ENCODE measurements at places on chromosomes 5 and 9.
A peak's percentile ranks its signal among the peaks of the same experiment; 100 is the strongest.

DNA sequence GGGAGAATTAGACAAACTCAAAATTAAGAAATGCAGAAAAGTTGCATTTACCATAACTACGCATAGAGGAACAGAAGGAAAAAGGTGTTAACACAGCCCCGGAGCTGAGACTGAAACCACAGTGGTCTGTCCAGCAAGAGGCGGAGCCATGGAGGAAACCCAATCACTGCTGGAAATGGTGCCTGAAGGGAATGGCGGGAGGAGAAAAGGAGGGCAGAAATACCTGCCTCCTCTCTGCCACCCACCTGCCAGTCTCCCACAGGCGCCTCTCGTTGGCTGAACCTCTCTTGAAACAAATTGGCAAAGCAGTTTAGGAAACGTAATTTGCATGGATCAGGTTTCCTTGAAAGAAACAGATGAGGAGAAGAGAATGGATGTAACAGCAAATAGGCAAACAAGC lies 9.7 kb upstream of the PRKACG start:
- DNase-seq = no peak

DNA sequence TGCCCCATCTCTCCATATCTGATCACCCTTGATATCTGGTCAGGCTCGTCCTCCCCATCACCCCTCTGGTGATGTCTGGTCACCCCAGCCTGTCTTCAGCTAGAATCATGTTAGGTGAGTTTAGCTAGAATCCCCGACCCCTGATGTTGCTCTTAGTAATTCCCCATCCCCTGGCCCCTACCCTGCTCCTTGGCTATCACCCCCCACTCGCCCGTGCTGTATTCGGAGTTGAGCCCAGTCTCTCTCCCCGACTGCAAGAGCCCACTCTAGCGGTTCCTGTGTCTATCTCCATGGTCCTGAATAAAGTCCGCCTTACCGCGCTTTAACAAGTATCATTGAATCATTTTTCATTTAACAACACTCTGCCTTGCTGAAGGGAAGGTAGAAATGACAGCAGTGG lies 33.7 kb downstream of the ADAMTS2 start:
- no peak for DNase-seq

DNA sequence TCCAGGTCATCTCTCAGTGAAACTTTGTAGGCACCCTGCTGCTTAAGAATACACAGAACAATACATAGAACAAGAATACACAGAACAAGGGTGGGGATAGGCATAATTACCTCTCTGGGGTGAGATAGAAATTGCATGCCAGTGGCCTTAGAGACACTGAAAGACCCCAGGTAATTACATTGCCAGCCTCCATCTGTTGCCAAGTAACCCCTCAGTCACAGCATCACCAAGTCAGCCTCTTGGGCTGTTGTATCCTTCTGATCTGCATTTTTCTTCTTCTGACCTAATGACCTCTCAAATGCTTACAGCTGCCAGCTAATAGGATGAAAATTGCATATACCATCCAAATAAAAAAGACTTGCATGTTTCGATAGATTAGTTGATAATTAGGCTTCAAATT lies 167.7 kb downstream of the GRIA1 start:
- no peak for DNase-seq

DNA sequence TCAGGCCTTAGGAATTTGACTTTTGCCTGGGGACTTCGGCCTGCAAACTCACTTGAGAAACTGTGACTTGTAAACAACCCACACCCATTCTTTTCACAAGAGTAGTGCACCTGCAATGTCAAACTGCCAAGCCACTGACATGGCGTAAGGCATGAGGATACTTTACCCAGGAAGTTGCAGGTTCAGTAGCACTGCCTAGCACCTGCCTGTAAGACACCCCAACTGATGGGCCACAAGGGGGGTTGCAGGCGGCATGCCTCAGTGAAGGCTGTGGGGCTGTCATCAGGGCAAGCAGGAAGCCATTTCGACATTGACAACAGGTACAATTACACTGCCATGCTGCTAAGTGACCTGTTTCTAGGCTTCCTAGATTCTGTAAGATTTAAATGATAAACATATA lies 41.3 kb upstream of the RASGEF1C start:
- no peak for DNase-seq

- DNase-seq = no peak
These were observed 75.5 kb downstream of the NLN start for GRCh38 chr5:65797481-65797880.

GRCh38 chr5:172800088-172800551 lies 29.1 kb upstream of the DUSP1 start:
- peak; percentile 35 for DNase-seq

GRCh38 chr5:103041071-103041676 lies 78.8 kb downstream of the GIN1 start:
- DNase-seq = no peak
